ENCODE measurements at places on chromosomes 16 and 17.

DNA sequence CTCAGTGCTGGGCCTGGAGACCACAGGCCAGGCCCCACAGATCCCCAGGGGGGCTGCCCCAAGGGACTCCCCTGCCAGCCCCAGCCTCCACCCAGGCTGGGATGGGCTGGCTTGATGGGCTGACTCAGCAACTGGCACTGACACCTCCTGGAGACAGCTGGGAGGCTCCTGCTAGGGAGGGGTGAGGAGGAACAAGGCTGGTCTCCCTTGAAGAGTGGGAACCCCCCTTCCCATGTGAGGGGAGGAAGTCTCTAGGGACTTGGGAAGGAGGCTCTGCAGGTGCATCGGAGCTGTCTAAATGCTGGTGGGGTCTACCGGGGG is 10.4 kb downstream of the NHERF1 start:
- no peak for DNase-seq

DNA sequence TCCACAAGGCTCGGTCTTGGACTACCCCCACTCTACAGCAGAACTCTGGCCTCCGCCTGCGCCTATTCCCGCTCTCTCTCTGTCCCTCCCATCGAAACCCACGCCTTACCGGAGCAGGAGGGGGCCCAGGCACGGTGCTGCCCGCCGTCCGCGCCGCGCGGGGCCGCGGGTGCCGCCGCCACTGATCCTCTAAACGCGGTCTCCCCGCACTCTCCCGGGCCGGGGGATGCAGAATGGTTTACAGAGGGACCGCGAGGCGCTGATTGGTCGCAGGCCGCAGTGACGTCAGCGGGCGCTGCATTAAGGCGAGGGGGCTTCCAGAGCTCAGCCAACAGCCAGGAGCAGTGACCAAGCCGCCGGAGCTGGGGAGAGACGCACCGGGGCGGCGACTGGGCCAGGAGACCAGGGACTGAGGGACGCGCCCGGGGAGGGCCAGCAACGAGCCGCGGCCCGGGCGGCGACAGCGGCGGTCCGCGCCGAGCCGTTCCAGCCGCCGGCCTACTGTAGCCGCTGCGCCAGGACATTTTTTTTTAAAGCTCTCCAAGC is 747 bp upstream of the LHX1 start:
- no peak for DNase-seq

DNA sequence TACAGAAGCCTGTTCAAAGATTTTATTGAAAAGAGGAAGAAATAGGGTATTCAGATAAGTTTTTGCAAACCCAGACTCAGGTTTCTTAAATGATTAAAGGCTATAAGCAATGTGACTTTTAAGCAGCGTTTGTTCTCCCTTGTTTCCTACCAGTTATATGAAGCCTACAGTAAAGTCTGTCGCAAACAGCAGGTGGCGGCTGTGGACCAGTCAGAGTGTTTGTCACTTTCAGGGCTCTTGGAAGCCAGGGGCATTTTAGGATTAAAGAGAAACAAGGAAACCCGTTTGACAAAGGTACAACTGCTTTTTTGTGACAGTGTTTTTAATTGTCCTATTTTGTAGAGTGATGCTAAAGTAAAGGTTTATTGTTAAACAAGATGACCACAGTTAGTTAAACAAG is 7.7 kb upstream of the RARA start:
- DNase-seq: no peak

GRCh38 chr17:27366437-27366836 is 72.5 kb downstream of the WSB1 start:
- no peak for DNase-seq

DNA sequence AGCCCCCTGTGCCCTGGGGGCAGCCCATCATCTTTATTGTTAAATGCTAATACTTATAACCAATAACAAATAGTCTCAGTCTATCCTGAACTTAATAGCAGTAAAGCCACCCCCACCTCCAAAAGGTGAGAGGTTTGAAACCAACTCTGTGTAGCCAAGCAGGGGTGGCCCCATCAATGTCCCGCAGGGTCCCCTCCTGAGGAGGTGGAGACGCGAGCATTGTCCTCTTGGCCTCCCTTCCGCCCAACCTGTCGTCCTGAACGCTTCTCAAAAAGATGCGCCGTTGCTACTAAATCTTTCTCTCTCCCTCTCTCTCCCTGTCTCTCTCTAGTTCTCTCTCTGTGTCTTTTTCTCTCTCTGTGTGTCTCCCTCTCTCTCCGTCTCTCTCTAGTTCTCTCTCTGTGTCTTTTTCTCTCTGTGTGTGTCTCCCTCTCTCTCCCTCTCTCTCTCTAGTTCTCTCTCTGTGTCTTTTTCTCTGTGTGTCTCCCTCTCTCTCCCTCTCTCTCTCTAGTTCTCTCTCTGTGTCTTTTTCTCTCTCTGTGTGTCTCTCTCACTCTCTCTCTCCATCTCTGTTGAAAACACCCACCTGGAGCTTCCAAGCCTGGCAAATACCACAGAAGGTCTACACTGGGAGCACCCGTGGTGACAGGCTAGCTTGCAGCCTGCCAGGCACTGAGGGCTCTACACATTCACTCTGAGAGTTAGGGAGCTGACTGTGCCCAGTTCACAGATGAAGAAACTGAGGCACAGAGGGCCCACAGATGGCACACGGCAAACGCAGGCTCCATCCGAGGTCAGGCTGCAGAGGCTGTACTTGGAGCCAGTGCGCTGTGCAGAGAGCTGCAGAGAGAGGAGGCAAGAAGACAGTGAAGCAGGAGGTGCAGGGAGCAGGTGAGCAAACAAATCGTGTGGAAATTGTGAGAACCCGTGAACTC is 185.9 kb downstream of the C16orf95 start:
- DNase-seq: no peak

DNA sequence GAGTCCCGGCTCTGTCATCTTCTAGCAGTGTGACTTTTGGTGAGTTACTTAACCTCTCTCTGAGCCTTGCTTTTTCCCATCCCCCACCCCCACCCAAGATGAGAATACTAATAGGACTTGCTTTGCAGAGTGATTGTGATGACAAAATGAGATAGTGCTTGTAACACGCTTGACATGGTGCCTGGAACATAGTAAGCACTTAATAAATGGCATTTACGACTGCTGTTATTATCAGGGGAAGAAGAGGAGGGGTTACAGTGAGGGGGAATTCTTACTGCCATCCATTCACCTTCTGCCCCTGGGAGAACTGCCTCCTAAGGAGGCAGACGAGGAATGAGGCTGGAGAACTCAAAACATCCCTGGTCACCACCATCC is 7.8 kb downstream of the DLX4 start:
- no peak for DNase-seq

GRCh38 chr16:20674684-20675487 is 22.6 kb downstream of the ACSM1 start:
- DNase-seq: no peak

DNA sequence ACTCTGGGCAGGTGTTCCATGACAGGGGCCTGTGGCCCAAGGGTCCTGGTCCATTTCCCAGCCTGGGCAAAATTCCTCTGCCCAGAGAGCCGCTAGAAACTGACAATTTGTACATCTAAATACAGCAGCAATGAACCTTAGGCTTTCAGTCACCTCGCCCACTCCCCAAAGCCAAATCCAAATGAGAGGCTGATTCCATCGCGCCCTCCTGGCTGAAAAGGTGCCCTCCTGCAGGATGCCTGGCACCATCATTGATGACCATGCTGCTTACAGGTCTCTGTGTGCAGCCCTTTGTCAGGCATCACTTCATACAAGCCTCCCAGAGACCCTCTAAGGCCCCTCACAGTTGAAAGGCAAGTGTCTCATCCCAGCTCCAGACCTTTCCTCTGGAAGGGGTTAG is 114.7 kb downstream of the C16orf78 start:
- no peak for DNase-seq
